Cardiac muscle cell (in vitro differentiated cells and primary cell): ENCODE measurements at places on chromosomes 12 and 14.

DNA sequence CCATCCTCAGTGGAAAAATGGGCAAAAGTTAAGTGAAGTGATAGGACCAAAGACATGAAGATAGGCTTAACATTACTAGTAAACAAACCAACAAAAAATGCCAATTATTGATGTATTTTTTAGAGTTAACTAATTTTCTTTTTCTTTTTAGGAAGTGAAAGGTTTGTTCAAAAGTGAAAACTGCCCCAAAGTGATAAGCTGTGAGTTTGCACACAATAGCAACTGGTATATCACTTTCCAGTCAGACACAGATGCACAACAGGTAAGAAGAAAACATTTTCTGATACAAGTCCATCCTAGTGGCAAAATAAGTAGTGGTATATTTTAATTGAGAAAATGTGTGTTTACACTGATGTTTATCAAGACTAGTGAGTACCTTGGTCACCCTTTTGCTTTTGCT lies 39.6 kb downstream of the LARP4 start:
- no peak for DNase-seq

DNA sequence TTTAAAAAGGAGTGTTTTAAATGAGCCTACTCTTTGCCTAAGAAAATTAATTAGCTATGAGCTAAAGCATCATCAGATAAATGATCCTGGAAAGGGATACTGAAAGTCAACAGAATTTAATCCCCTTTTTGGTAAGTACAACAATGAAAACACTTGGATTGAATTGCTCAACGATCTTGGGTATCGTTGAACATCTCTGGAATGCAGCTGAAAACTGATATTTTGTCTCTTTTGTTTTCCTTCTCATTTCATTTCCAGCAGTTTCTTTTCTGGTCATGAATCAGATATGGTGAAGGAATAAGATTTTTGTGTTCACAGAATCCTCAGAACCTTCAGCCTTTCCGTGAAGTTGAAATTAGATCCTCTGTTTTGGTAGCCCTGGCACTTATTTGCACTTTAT lies 771.2 kb downstream of the FSCB start:
- DNase-seq, result no peak

- DNase-seq, result peak; percentile 30
These were observed 149.4 kb upstream of the PRMT8 start for GRCh38 chr12:3341594-3341993.

DNA sequence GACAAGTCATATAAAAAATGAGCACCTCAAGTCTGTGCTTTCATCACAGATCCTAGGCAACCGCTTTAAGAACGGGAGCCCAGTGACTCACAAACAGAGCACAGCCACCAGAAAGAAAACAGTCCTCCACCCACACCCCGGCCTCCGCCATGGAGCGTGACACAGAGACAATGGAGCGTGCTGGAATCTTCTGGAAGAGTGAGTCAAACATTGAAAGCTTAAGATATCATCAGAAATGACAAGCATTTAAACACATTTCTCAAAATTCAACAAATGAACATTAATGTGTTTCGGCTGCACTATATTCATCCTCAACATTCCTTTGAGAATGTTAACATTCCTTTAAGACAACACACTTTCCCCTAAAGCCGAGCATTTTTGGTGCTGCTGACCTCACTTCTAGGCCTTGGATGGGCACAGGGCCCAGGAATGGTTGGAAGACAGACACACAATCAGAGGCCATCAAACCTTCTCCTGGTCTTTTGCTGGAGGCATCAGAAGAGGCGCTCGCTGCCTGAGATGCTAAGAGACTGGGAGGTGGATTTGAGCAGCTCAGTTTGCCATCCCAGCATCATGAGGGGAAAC lies 23.6 kb upstream of the TMEM132D start:
- DNase-seq, result no peak
